Stimulated activated CD4-positive, alpha-beta T cell treated with anti-CD3 and anti-CD28 coated beads, Interleukin-2, amount 100 ng/mL, for 4 hours (primary cell): ENCODE measurements at places on chromosomes 7 and 10.

GRCh38 chr10:79948976-79949722, at the start of gene SFTPD:
SFTPD (minus strand) TSS chr10:79949105; CDS start chr10:79946659, 2,446 bp downstream.
- no peak for DNase-seq

- DNase-seq, result no peak
Observed at GRCh38 chr7:33072471-33072870, 9.9 kb upstream of the NT5C3A start.

DNA sequence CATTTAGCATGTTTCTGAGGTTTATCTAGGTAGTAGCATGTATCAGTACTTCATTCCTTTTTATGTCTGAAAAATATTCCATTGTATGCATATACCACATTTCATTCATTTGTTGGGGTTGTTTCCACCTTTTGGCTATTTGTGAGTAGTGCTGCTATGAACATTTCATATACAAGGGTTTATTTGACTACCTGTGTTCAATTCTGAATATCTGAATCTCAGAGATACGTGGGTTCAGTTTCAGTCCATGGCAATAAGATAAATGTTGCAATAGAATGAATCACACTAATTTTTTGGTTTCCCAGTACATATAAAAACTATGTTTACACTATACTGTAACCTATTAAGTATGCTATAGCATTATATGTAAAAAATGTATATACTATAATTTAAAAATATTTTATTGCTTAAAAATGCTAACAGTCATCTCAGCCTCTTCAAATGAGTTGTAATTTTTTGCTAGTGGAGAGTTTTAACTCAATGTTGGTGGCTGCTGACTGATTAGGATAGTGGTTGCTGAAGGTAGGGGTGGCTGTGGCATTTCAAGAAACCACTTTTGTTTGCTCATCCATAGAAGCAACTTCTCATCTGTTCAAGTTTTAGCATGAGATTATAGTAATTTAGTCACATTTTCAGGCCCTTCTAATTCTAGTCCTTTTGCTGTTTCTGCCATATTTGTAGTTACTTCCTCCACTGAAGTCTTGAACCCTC, 13.9 kb downstream of the PLEKHA1 start:
- no peak for DNase-seq

DNA sequence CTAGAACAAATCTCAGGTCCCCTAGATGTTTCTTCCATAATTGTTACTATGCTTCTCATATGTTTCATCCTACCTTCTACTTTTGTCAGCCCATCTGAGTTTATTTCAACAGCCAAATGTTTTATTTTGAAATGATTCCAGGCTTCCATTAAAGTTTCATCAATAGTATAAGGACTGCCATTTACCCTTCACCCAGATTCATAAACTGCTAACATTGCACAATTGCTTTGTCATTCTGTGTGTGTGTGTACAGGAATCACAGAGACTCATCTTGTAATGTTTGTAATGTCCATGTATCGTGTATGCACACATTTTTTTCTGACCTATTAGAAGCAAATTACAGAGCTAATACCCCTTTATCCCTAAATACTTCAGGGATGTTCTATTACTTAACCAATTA, 25.5 kb downstream of the MMRN2 start:
- DNase-seq, result no peak

GRCh38 chr10:128274938-128275337, 148.7 kb upstream of the MKI67 start:
- no peak for DNase-seq

GRCh38 chr10:7407368-7408290, 3.2 kb downstream of the SFMBT2 start:
- no peak for DNase-seq
